Fibroblast of skin of left biceps (primary cell): ENCODE measurements at places on chromosomes 1 and 21.
A peak's percentile ranks its signal among the peaks of the same experiment; 100 is the strongest.

DNA sequence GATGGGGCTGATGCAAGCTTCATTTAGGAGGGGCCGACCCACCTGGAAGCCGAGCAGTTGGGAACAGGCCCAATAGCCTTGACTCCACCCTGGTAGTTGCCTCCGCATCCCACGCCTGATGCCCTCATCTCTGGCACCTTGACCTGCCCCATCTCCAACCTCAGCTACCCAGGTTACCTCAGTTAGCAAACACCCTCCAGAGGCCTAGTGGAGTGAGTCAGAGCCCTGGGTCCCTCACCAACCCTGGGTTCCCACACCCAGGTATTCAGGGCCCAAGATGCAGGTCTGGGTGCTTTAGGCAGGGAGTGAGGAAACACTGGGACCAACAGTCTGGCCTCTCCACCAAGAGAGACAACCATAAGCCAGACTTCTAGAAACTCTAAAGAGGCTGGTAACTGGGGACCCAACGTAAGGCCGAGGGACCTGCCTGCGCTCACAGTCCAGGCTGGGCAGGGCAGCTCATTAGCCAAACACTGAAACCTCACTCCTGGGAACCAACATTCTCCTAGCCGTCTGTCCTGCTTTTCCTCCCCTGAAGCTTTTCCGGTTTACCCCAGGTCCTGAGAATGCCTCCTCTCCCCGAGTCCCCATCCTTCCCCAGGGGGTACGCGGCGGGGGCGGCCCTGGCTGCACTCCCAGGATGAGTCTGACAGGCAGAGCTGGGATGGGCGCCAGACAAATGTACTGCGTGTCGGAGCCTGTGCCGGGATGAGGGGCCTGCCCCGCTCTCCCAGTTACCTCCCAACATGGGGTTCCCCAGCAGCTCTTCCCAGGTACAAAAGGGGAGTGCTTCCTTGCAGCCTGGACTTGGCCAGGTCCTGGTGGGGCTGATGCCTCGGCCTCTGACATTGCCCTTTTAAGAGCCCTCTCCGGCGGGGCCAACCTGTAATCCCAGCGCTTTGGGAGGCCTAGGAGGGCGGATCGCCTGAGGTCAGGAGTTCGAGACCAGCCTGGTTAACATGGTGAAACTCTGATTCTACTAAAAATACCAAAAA lies 8.9 kb upstream of the CELSR2 start:
- DNase-seq = peak; percentile 49

- DNase-seq = no peak
Observed at GRCh38 chr1:6471970-6472368, 6.0 kb upstream of the TNFRSF25 start.

DNA sequence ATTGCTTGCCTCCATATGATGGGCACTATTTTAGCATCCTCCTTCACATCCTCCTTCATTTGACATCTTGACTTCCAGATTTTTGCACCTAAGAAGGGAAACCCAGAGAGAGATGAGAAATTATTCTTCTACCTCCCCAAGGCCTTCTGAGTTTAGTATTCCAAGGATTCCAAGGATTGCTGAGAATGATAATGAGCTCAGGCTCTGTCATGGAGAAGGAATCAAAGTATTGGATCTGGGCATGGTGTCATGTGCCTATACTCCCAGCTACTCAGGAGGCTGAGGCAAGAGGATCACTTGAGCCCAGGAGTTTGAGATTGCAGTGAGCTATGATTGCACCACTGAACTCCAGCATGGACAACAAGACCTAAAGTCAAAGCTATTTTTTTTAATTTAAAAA lies 26.6 kb upstream of the ZNF281 start:
- no peak for DNase-seq

DNA sequence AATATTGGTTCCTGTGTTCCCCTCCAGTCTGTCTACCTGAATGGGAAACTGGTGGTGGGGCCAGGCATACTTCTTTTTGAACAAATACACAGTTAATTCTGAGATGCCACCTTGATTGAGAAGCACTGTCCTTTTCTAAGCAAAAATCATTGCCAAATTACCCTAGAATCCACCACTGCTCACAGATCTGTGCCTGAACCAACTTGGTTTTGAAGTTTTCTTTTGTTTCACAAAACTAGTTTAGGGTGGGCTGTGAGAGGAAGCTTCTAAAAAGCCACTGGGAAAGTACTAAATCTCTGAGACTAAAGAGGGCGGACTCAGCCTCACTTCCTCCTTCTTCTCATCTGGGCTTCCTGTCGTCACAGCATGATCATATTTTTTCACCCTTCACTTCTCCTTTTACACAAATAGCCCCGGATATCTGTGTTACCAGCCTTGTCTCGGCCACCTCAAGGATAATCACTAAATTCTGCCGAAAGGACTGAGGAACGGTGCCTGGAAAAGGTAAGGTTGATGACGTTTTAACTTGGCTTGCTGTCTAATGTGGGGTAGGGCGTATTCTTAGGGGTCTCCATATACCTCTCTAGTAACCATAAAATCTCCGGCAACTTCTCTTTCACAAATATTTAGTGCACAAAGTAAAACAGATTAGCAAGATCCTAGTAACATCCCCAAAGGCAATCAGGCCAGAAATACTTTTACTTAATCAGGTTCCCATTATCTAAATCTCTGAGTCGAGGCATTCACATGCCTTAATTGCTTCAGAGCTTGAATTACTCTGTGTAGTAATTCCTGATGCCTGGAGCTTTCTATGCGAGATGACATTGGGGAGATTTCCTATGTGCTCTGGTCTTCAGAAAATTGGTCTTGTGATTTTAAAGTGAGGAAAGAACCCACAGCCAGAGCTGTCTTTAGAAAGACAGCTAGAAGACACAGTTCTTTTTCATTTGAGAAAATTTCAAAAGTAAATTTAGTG lies at the start of gene CD53:
Gene CD53 (plus strand): TSS at position 404 of the 976 bp plus-strand sequence. CDS start 18,261 bp downstream, outside the sequence.
- no peak for DNase-seq

DNA sequence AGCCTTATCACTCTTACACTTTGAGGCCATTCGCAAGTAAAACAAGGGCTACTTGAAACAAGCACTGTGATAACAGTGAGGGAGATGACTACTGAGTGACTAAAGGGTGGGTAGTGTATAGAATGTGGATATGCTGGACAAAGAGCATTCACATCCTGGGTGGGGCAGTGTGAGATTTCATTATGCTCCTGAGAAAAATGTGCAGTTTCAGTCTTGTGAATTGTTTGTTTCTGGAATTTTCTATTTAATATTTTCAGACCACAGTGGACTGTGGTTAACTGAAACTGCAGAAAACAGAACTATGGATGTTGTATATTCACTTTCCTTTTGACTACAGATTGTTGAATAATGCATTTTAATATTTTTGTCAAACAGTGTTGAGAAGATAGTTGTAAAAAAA lies 25.1 kb upstream of the B3GALT2 start:
- DNase-seq = peak; percentile 30

- DNase-seq = peak; percentile 25
Observed at GRCh38 chr1:233394860-233395717, 67.6 kb downstream of the MAP3K21 start.

- DNase-seq = no peak
Observed at GRCh38 chr1:18581420-18581880, 49.2 kb upstream of the PAX7 start.

DNA sequence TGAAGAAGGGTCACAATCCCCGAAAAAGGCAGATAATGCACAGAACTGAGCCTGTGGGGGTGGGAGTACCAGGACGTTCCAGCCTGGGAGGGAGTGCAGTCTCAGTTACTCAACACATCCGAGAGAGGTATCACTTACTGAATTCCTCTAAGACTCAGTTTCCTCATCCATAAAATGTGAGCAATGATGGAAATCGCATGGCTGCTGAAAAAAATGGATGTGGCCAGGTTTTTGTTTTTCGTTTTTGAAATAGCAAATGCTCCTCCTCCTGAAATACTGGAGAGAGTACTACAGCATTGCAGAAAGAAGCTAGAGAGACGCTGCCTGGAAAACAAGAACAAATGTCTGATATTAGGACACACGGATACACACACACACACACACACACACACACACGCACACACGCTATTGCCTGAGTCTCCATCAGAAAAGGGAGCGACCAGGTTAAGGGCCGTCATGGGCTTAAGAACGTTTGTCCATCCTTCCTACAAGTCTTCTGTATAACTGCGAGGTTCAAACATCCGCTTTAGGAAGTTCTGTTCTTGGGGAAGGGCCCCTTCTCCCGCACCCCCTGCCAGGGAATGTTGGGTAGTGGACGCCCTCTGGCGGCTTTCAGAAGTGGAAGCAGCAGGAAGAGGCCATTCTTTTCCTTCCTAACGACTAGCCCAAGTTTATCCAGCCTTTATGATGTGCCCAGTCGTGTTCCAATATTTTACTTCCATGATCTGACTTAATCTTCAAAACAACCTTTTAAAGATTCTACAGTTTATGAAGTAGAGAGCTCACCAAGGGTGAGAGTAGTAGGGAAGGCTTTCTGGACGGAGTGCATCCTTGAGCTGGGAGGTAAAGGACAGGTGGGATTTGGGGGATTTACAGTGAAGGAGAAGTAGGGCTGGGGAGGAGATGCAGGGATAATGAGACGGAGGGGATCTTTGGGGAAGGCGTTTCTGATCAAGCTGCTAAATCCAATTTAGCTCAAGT lies 699 bp upstream of the NES start:
- peak; percentile 67 for DNase-seq

DNA sequence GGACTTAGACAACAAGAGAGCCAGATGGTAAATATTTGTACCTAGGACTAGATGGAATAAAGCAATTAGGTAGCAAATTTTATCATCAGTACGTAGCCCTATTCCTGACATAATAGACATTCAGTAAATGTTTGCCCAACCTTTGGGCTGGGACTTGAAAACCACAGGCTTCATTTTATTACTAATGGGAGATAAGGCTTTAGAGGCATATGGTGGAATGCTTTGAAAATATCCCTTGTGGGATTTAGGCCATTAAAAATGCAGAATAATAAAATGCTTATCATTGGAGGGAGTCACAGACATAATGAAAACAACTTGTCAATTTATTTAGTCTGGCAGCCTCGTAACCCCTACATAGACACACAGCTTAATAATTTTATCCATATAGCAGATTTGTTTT lies 296.1 kb upstream of the SPAG17 start:
- no peak for DNase-seq

DNA sequence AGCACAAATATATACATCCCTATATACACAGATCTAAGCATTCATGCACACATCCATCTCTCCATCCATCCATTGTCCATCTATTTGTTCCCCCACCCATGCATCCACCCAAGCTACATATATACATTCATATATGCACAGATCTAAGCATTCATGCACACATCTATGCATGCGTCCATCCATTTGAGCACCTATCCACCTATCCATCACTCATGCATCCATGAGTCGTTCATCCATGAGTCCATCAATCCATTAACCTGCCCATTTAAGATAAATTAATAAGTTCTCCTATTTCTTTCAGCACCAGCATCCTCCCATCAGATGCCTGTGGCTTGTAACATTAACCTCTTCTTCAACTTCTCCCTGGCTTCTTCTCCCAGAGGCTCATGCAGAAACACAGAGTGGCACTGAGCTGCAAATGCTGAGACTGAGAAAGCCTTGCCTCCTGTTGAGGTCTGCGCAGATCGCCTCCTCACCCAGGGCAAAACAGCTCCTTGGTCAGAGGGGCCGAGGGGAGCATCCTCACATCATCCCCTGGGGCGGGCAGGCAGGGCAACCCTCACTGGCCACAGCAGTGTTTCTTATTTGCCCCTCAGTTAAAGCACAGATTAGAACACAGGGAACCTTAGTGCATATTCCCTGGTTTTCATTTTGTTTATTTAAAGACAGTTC lies 17.4 kb upstream of the PDE9A start:
- DNase-seq = no peak

- DNase-seq = peak; percentile 93
Observed at GRCh38 chr1:192485692-192486436, 89.7 kb upstream of the RGS1 start.

DNA sequence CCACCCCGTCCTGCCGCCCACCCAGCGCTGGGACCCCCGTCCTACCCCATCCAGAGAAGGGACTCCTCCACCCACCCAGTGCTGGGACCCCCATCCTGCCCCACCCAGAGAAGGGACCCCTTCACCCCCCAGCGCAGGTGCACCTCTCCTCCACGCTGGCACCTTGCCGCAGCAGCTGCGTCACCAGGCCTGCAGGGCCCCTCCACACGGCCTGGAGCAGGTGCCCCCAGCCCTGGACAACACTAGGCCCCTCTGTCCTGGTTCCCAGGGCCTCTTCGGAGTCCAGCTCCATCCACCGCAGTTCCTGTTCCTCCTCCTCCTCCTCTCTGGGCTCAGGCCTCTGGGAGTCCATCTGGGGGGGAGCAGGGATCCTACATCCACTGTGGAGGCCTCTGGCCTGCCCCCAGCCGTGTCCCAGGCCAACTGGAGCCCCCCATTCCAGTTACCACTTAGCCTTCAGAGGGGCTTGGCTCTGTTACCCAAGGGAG lies 378 bp downstream of the ANKRD65 start:
- DNase-seq = no peak

DNA sequence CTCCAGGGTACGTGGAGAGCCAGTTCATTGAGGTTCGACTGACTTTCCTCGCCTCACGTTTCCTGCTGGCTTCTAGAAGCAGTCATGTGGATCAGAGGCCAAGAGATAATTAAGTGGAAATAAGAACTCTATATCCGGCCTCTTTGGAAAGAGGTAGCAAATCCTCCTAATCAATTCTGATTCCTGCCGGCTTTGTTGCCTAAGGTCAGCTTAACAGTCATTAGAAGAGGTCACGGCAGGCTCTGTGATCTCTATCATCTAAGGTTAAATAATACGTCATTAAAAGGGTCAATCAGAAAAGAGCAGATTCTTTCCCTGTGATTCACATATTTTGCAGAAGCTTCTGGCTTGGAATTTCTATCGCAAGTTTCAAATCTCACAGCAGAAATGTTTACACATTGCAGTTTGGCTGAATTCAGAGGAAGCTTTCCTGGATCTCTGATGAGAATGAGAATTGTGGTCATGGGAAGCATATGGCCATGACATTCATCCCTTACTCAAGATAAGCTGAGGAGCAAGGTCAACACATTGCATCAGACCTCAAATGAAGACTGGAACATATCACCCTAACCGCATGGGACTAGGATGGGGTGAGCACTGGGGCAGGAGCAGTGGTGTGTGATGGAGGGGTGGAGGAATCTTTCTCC lies 189.4 kb downstream of the PBX1 start:
- peak; percentile 78 for DNase-seq

DNA sequence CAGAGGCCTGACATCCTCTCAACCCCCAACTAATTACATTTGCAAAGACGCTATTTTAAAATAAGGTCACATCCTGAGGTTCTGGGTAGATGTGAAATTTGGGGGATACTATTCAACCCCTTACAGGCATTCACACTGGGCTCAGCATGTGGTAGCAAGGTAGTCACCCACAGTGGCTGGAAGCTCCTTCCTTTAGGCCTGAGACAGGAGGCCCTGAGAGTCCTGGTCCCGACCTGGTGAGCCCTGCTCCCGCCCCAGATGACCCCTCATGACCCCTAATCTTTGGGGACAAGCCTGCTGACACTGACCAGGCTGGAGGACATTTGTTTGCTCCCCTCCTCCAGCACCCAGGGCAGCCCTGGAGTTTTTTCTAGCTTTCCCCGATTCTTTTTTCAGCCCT lies 225.9 kb downstream of the DYRK1A start:
- DNase-seq = no peak
